SHP77 treated with DMSO at 0.1 percent for 48 hours (cell line): ENCODE measurements at places on chromosomes 1 and 21.

GRCh38 chr1:52416811-52417210 lies 12.4 kb downstream of the PRPF38A start:
- DNase-seq, result no peak

DNA sequence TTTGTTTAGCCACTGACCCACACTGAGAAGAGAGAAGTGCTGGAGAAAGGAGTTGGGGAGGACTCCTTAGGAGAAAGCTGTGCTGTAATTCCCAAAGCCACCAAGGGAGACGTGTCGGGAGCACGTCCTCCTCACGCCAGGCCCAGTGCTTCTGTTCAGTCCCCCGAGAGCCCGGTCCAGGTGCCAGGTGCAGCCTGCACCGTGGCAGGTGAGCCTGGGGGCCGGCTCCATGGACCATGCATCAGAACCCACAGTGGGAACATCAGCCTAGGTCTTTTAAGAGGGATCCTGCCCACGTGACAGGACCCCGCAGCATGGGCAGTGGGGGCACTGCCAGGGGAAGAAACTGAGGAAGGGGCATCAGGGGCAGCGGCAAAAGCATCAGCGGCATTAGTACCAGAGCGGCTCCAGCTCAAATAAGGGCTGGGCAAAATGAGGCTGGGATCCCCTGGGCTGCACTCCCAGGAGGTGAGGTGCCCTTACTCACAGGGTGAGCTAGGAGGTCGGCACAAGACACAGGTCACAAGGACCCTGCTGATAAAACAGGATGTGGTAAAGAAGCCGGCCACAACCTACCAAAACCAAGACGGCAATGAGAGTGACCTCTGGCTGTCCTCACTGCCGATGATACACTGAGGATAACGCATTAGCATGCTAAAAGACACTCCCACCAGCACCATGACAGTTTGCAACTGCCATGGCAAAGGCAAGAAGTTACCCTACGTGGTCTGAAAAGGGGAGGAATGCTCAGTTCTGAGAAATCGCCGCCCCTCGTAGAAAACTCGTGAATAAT lies 24.6 kb upstream of the PRDM15 start:
- DNase-seq, result no peak

GRCh38 chr21:42460391-42461184 lies 35.4 kb downstream of the RSPH1 start:
- peak; percentile 53 for DNase-seq

DNA sequence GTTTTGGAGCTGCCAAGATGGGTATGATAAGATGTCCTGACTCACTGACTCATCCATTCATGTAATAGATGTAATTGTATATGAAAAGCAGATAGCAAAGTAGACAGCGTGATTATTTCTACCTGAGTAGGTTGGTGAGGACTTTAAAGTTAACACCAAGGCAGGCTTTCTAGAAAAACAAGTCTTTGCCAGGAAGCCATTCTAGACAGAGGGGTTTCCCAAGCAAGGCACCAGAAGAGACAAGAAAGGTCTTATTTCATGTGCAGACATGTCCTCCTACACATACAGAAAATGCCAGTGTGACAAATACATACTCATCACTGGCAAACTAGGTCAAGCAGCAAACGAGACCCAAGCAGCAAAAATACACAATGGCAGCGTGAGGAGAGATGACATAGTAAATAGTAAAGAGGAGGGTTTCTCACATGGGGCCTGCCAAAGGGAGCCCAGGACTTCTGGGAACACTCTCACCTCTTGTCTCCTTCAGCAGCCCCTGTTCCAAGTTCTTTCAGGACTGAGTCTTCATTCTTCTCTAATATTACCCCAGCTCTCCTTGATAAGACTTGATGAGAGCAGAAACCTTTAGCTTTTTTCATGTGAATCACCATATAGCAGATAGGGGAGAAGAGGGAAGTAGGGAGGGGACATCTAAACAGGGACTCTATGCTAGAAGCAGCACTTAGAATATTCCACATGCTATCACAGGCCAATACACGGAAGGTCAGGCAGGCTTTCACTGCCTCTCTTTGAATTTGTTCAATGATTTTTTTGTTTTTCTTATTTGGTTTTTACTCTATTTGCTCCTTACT lies 114.6 kb upstream of the ATP1B1 start:
- no peak for DNase-seq

DNA sequence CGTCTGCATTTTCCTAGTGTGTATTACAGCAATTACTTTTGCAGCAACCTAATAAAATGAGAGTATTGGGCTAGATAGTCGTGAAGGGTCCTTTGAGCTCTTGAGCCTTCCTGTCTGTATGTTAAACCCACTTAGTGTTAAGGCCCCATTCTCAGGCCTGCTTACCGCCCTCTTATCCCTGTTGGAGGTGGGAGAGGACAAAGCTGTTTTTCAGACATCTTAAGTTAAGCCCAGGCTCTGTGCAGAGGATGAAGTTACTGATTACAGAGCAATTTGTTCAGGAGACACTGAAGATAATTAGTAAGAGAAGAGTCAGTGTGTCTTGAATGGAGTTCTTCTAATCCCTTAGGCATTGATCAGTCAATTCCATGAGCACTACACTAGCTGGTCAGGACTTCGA lies 114.6 kb downstream of the UCK2 start:
- DNase-seq, result no peak

DNA sequence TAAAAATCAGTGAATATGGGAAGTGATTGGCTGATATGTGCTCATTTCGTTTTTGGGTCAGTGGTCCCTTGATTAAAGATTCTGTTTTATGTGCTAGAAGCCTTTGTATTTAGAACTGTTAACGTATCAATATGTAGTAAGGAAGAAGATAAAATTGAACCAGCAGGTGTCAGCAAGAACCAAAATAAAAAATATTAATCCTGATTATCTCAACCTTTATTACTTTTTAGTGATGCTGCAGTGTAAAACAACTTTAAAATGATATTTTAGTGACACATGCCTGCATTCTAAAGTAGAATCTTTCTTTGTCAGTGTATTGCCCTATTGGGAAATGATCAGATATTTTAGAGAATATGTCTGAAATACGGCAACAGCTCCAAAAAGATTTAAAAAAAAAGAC lies 49.5 kb downstream of the NEK7 start:
- DNase-seq, result no peak

DNA sequence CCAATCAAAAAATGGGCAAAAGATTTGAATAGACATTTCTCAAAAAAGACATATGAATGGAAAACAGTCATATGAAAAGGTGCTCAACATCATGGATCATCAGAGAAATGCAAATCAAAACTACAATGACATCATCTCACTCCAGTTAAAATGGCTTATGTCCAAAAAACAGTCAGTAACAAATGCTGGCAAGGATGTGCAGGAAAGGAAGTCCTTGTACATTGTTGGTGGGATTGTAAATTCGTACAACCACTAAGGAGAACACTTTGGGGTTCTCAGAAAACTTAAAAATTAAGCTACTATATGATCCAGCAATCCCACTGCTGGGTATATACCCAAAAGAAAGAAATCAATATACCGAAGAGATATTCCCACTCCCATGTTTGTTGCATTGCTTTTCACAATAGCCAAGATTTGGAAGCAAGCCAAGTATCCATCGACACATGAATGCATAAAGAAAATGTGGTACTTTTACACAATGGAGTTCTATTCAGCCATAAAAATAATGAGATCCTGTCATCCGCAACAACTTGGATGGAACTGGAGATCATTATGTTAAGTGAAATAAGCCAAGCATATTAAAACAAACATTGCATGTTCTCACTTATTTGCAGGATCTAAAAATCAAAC lies 17.9 kb downstream of the GBP5 start:
- peak; percentile 31 for DNase-seq

DNA sequence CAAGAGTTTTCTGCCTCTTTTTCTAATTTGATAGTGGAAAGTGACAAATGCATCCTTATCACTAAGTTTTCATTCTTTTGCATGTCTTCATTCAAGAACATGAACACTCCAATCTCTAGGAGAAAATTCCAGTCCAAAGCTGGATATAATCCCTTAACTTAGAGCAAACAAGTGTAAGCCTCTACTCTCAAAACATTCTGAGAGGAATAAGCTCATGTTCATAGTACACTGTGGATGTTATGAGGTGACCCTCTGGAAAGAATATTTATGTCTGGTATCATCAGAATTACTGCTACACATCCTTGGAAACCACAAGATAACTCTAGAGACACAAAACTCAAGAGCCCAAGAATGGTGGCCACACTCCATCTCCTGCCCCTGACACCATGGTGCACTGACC lies 15.1 kb downstream of the SIPA1L2 start:
- no peak for DNase-seq

DNA sequence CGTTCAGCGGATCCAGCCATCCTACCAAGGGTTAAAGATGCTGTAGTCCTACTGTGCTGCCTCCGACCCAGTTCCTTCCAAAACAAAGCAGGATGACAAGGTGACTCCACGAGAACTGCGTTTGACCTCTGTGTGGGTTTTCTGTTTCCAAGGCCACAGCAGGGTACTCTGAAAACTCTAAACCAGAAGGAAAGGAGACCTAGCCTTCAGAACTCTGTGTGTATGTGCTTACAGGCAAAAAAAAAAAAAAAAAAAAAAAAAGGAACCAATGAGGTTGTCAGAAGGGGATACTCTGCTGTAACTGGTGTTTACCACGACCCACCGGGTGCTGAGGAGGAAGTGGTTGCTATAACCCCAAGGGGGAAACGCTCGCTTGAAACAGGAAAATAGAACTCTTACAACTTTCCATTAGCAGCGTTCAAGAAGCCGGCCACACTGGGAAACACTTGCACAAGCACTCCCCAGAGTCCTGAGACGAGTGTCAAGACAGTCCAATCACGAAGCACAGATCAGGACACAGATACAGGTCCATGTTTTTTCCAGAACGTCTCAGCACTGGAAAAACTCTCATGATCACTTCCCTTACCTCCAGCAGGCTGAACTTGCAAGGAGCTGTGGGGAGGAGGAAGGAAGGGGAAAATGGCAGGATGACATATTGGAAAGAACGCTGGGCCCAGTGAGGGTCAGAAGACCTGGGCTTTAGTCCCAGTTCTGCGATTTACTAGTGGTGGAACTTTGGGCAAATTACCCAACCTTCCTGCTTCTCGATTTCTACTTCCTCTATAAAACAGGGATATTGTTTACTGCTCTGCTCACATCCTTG lies 64.0 kb downstream of the ITPKB start:
- DNase-seq, result no peak

DNA sequence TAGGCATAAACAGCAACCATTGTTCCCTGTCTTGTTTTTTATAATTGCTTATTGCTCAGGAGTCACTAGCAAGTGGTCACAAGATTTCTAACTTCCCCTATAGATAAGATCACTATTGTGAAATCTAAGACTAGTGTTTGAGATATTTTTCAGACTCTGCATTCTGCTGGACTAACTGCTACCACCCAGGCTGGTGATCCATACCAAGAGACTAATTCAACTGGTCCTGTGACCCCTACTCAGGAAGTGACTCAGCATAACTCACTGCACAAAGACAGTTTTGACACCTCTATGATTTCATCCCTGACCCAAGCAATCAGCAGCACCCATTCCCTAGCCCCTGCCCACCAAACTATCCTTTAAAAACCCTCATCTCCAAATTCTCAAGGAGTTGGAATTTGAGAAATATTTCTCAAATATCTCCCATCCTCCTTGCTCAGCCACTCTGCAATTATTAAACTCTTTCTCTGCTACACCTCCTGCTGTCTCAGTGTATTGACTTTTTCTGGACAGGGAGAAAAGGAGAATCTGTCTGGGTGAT lies 52.7 kb downstream of the TRIM33 start:
- DNase-seq, result no peak

GRCh38 chr1:87563211-87563610 lies 234.5 kb downstream of the LMO4 start:
- DNase-seq, result no peak

DNA sequence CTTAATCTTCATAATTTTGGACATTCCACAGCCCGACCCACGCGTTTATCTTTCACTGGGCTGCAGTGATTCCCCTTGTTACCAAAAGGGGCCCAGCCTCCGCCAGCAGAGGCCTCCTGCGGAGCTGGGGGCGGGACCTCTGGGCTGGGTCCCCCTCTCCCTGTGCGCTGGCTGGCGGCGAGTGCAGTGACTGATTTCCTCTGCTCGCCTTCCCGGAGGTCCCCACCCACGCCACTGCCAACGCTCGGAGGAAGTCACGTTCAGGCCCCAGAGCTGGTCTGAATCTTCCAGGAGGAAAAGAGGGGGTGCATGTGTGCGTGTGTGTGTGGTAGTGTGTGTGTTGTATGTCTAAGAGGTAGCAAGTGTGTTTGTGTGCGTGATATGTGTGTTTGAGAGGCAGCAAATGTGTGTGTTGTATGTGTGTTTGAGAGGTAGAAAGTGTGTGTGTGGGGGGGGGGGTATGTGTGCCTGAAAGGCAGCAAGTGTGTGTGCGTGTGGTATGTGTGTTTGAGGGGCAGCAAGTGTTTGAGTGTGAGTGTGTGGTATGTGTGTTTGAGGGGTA lies 35.0 kb upstream of the JAK1 start:
- DNase-seq, result no peak

DNA sequence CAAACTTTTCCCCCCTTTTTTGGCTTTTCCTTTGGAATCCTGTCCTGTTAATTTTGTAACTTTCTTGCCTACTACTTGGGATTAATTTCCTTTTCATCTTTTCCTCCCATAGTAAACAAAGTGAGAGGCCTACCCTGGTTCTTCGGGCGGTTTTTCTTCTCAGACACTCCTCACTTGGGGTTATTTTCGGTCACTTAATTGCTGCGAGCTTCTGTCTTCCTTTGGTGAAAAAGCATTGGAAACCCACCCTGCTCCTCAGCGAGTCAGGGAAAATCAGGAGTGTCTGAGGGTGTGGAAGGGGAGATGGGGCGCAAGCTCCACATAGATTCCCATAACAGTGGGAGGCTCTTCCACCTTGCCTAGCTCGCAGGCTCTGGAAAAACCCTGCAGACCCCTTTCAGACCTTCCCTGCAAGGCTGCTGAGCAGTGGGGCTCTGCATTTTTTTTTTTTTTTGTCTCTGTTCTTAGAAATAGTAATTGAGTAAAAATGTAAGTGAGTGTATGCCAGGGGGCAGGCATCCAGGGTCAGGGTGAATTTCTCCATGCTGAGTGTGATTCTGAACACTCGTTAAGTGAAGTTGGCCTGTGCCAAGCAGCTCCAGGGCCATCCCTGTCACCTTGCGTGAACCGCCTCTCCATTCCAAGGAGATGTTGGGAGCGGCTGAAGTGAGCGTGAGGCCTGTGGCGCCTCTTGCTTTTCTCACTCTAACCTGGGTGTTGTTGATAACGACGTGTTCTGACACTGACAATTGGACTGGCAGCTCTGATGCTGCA lies 20.3 kb downstream of the TGFB2 start:
- no peak for DNase-seq

- DNase-seq, result no peak
Observed at GRCh38 chr1:37399830-37400464, 74.4 kb upstream of the ZC3H12A start.

DNA sequence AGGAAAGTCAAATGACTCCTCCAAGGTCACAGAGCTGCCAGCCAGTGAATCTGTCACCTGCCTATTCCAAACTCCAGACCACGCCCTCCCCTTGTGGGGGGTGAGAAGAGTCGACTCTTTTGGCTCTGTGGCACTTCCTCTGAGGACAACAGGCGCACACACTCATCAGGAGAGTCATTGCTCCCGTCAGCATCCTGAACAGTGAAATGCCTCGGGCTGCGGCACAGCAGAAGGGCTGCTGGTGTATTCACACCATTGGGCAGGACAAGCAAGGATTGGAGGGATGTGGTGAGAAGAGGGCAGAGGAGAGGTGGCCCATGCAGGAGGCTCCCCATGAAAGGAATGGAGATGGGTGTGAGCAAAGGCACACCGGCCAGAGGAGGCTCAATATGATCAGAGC lies 239.0 kb downstream of the TOMM20 start:
- no peak for DNase-seq
